ENCODE measurements at places on chromosomes 3 and 15.

GRCh38 chr3:42743204-42743995, 29.7 kb downstream of the CCDC13 start:
- no peak for DNase-seq

- no peak for DNase-seq
These were observed 8.7 kb upstream of the ZNF589 start for GRCh38 chr3:48232232-48232631.

DNA sequence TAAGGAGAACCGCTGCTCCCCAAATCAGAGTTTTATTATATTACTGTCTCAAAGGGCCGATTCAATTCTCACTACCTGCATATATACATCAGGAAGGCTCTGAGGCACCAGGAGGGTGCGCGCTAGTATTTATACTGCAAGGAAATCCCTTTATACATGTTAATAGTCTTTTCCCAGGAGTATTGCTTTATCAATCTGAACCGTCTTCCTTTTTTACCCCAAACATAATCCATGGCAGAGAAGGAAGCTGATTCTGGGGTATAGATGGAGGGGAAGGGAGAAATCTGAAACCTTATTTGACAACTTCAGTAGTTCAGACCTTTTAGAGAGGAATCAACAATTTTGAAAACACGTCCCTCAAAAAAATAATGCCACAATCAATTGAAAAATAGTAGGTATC, at the start of gene POU1F1:
Gene POU1F1 (minus strand): TSS at position 101 of the 400 bp plus-strand sequence. CDS start 122 bp downstream, outside the sequence.
- DNase-seq: no peak

- DNase-seq: no peak
These were observed 55.2 kb downstream of the MCTP2 start for GRCh38 chr15:94286583-94286982.

DNA sequence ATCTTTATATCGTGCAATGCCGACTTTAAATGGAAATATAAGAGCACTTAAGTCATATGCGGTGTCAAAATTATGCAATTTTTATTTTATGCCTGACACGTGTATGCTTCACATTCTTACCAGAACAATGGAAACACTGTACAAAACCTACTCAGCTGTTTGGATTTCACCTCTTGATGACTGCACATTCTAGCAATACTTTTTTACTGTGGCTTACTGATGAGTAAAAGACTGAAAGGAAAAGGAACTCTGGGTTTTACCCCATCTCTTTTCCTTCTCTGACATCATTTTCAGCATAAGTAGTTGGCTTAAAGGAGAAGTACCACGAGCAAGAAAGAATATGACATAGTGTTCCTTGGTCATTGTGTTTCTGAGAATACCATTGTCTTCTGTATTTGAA, 142.8 kb downstream of the POLR2M start:
- DNase-seq: no peak

DNA sequence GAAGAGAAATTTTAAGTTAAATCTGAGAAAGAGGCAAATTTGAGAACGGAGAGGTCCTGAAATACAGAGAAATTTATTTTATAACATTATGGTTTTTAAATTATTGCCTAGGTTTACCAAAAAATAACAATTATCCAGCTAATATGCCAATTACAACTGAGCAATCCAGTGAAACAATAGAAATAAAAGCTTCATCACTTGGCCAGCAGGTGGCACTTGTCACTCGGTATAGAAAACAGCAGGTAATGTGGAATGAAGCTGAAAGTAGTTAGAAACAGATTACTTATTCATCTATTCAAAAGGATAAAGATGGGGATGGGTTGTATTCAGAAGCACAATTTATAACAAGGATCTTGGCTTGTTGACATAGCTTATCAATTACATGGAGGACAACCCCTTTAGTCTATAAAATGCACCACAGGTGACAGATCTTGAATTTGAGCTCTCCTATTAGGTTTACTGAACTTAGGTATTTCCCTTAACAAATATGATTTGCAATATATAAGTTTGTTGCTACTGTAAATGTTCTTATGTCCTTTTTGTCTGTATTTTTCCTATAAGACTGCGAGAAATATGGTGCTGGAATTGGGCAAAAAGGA, 70.1 kb upstream of the GUCA1C start:
- DNase-seq: peak; percentile 50
